ENCODE measurements at places on chromosomes 4 and X.
A peak's percentile ranks its signal among the peaks of the same experiment; 100 is the strongest.

DNA sequence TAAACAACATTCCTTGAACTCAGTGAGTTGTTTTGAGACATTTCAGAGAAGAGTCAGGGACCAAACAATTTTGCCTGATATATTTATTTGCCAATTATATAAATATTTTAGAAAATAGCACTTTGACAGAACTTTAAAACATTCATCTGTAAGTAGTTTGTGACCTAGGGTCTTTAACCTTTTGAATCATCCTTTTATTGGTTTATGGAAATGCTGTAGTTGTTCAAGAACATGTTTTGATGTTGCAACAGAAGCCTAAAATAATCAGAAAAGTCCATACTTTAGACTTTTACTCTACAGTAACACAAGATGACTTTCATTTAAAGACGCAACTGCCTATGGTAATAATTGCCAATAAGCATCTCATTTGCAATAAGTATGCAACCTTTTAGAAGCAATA is 43.0 kb downstream of the CXCL1 start:
- DNase-seq = no peak

DNA sequence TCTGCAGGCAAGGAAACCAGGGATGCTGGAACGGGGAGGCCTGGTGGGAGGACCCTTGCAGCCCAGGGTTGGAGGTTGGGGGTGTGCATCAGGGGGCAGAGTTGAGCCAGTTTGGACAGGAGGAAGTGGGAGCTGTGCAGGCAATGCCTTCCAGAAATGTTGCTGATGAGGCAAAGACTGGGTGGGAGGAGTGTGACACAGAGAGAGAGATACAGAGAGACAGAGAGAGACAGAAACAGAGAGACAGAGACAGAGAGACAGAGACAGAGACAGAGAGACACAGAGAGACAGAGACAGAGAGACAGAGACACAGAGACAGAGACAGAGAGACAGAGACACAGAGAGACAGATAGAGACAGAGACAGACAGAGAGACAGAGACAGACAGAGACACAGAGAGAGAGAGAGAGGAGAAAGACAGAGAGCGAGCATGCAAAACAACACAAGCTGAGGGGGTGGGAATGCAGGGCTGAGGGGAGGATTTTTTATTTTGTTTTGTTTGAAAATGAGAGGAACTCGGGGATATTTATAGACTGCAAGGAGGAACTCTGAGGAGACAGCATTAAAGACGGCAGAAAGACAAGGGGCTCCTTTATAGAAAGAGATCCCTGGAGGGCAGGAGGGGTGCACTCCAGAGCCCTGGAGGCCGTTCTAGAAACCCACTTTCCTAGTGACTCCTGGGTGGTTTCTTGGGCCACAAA is 1.9 kb upstream of the HAUS3 start:
- peak; percentile 74 for DNase-seq

- no peak for DNase-seq
These were observed 33.4 kb downstream of the FRG1 start for GRCh38 chr4:189974056-189974455.

GRCh38 chr4:121057466-121057922 is 14.8 kb downstream of the NDNF start:
- no peak for DNase-seq

DNA sequence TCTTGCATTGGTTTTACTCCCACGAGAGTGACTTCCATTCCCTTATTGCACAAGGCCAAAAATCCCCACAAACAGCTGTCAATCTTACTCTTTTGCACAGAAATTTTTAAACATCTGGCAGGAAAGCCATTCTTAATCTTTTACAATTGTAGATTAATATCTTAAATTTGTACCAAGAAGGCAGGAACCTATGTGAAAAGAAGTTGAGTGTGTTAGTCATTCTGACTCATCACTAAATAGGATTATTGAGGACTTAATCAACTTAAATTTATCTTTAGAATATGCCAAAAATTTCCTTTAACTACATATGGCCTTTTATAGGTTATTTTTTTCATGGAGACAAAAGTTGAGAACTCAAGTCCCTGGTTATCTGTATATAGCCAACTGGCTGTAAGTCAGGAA is 49.0 kb upstream of the VEGFC start:
- DNase-seq = no peak

GRCh38 chr4:182578402-182578801 is 335.2 kb downstream of the TENM3 start:
- DNase-seq = no peak

- no peak for DNase-seq
These were observed 122.4 kb upstream of the PGRMC2 start for GRCh38 chr4:128410037-128410436.

DNA sequence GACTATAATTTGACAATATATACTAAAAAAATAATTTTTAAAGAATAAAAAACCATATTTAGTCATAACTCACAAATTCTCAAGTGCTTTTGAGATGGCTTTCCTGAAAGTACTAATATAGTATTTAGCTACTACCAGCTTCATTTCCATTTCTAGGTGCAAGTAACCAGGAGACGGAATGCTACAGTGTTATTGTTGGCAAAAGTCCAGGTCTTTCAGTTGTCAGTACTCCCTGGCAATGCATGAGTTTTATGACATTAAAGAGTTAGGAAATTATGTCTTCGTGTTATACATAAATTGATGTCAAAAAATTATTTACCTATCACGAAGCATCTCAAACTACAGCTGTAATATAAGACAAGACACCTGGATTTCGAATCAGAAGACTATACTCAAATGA is 45.0 kb downstream of the TMEM47 start:
- DNase-seq = no peak

DNA sequence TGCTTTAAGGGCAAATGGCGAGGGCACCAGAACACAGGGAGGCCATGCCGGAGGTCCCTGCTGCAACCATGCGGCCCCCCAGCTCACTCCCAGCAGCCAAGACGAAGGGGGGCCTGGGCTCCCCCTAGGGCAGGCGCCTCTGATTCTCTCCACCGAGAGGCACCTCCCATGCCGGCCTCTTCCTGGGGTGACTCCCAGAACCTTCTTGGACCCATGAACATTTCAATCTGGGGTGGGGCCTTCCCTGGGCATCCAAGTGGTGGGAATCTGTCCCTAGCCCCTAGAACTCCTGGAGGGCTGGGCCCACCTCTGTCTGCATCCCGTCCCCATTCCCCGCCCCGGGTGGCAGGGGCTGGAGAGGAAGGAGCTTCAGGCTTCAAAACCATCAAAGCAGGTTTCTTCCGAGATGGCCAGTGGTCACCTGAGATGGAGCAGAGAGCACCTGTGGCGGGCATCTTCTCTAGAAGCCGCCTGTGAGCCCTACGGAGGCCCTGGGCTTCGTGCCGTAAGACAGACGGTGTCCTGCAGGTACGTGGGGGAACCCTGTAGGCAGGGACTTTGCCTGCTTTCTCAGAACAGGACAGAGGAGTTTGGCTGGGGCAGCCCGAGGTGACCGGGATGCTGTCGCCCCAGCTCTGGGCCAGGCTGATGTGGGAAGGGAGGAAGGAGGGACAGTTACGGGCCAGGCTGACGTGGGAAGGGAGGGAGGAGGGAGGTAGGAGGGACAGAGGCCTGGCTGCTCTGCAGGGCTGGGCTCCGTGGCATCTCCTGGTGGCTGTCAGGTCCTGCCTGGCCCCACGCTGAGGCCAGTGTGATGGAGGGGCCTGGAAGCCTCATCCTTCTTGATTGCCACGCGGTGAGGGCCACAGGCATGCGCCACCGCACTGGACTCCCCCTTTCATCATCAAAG is 6.8 kb upstream of the SLC25A6 start:
- DNase-seq = no peak

GRCh38 chrX:87798039-87798438 is 280.4 kb downstream of the KLHL4 start:
- no peak for DNase-seq

GRCh38 chrX:14616301-14616700 is 87.0 kb downstream of the GLRA2 start:
- no peak for DNase-seq

DNA sequence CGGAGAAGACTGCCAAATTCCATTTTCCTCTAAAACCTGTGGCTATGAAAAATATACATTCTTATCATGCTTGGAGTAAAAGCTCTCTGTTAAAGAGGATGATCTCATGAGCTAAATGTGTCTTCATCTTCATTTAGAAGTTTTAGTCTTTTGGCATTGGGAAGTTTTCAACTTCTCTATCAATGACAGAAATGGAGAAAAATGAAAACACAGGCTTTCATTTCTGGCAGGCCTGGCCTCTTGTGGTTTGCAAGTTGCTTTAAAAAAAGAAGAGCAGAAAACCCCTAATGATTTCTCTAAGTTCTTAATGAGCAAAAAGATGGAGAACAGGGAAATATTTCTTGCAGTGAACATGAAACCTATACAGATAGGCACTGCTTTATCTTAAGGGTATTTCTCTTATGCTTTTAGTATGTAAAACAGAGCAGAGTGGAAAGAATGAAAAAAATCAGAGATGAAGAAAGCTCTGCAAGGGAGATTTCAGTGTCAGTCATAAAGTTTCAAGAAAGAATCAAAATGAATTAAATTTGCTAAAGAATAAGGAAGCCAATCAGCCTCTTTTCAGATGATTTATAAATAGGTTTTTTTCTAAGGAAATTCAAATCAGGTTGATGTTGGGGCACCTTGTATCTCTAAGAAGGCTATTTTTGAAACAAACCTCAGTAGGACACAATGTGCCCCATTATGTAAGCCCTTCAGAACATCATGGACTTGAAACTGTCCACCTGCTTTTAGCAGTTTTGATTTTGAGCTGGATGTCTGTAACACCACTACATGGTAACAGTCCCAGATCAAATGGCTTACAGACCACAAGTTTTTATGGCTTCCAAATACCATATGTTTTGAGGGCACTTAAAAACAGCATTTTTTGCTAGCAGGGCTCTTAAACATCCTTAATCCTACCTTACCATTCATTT is 225.0 kb downstream of the GRIA3 start:
- DNase-seq = no peak

GRCh38 chr4:82247171-82247570 is 126.6 kb downstream of the HNRNPD start:
- DNase-seq = no peak

DNA sequence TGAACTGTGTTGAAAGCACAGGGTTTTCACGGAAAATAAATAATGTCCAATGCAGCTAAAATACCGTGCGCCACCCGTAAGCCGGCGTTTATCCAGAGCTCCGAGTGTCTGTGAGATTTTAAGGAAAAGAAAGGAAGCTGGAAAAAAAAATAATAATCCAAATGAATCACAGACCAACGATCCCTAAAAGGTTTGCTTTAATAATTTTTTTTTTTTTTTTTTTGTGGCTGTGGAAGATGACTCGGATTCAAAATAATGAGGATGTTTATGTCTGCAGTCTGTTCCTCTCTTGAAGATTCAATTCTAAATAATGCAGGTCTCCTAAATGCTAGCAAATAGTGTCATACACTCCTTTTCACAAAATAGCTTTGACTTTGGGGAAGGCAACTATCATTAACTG is 84.6 kb upstream of the PPP2R3B start:
- DNase-seq = no peak

DNA sequence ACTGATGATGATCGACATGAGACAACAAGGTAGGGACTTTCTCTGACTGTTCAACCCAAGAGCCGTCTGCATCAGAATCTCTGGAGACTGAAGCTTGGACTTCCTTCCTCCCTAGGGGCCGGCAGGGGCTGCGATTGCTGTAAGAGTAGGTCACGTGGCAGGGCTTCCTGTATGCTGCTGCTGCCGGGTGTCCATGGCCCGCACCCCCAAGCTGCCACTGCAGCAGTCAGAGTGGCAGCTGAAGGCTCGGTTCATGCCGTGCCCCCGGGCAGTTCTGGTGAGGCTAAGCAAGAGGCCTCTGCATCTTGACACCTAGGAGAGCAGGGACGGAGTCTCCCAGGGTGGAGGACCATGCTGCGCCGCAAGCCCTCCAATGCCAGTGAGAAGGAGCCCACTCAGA is at the start of gene SASH3:
SASH3 (plus strand) TSS at position 203 of the 400 bp plus-strand sequence; CDS start at position 352, 149 bp downstream.
- no peak for DNase-seq

- peak; percentile 68 for DNase-seq
These were observed 775 bp downstream of the KCTD8 start for GRCh38 chr4:44447563-44448504.

DNA sequence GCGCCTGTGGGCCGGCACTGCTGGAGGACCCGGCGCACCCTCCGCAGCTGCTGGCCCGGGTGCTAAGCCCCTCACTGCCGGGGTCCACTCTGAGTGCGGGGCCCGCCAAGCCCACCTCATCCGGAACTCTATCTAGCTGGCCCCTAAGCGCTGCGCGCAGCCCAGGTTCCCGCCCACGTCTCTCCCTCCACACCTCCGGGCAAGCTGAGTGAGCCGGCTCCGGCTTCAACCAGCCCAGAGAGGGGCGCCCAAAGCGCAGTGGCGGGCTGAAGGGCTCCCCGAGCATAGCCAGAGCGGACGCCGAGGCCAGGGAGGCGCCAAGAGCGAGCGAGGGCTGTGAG is 75.2 kb downstream of the QDPR start:
- DNase-seq = no peak

DNA sequence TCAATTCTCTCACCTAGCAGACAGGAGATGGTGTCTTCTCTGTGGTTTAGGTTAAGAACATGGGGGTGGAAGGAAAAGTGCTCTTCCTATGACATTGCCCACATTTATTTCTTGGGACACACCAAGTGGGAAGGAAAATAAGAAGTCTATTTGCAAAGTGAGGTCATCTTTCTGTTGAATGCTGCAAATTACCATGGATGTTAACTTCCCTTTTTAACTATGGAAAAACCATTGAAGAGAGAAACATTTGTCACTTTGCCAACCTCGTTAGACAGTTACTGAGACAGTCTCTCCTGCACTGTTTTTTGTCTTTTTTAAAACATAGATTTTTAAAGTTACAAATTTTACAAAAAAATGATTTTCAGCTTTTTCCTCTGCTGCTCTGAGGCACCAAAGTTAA is 72.8 kb upstream of the BEND4 start:
- DNase-seq = no peak

DNA sequence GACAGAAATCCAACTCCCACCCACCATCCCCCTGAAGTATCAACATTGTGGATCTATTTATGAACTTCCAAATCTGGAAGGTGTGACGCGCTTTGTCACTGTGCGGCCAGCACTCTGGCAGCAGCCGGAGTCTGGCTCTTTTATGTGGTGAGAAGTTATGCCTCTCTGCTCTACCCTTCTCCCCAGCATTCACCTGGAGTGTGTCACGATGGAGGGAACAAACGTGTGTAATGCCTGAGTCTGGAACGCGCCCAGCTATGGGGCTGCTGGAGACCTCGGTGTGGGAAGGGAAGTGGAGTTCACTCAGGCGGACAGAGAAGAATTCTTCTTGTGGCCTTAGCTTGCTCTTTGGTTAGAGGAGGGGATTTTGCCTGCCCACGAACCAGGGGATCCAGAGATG is 222.1 kb upstream of the RPL34 start:
- no peak for DNase-seq

DNA sequence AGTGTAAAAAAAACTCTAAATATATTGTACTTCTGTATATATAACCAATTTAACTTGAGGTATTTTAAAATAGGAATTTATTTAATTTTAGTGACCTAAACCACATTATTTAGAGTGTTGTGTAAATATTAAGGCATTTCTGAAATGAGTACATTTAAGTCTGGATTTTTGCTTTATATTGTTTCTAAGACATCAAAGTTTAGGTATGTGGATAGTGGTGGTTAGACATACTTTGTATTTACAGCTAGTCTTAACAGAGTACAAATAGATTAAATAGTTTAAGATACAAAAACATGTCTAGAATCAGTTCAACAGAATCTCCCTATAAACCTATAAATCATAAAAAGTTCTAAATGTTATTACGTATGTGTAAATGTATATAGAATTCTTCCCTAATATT is 588.5 kb downstream of the TRIML1 start:
- no peak for DNase-seq
